ENCODE measurements at places on chromosomes 4 and X.

DNA sequence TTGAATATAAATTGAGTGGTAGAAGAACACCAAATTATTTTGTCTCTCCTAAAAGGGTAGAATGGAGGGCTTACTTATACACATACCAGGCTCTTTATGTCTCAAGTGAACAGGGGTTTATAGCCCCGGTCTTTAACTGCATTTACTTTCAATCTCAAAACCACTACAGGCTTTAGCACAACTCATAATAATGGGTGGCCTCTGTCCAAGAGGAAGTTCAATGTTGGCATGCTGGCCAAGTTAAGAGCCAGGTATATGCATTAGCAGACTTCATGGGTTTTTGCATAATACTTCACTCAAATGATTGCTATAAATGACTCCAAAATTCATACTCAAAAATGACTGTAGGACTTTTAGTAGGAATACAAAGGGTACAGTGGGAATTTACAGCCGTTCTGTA, 118.5 kb upstream of the OTUD4 start:
- DNase-seq: no peak

DNA sequence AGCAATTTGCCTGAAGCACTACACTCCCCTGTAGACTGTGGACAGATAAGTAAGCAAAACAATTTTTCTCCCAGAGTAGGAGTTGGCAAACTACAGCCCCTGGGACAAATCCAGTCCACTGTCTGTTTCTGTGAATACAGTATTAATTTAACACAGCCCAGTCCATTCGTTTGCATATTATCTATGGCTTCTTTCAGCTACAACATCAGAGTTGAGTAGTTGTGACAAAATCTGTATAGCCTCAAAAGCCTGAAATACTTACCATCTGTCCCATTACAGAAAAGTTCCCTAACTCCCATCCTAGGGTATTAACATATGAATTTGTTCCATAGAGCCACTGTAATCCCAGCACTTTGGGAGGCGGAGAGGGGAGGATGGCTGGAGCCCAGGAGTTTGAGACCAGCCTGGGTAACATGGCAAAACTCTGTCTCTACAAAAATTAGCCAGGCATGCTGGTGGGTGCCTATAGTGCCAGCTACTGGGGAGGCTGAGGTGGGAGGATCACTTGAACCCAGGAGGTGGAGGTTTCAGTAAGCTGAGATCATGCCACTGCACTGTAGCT, 53.0 kb downstream of the AMELX start:
- DNase-seq: no peak

DNA sequence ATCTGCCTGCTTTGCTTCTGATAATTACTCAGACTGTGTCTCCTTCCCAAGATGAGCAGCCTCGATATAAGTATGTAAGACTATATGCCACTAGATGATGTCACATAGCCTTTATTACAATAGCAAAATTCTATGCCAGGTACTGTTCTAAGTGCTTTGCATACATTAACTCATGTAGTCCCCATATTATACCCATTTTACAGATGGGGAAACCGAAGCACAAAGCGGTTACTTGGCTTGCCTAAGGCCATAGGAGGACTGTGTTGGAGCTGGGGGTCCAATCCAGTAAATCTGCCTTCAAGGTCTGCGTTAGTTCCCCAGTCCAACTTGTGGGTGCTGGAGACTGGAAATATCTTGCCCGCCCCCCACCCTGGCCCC, 826 bp upstream of the SCML1 start:
- no peak for DNase-seq

DNA sequence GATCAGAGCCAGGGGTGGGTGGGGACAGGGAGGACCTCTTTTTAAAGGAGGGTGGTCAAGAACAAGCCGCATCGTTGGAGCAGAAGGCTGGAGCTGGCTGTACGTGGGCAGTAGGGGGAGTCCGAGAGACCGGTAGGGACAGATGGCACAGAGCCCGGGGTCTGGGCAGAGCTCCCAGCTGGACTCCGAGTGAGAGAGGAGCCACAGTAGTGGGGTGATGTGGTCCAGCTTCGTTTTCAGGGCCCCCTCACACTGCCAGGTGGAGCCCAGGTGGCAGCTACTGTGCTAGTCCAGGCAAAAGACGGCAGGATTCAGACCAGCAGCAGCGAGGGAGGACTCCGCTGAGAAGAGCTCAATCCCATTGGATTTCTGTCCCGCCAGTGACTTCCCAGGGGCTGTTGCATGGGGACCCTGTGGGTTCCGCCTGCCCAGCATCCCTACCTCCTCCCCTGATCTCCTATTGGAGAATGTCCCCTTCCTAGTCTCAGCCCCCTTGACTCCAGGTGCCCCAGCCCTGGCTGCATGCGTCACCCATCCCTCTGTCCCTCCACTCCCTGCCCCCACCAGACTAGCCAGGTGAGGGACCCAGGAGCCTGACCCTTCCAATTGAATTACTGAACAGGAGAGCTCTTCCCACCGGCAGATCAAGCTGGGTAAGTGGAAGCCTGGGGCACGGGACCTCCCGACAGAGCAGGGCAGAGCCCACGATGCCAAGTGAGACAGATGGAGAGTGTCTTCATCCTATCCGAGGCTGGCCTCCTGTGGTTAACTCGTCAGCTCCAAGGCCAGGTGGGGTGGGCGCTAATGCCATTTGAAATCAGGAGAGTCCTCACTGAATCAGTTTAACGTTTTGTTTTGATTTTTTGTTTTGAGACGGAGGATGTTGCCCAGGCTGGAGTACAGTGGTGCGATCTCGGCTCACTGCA, 2.9 kb downstream of the ARHGAP4 start:
- peak; percentile 14 for DNase-seq

GRCh38 chr4:35818520-35818919, 425.8 kb downstream of the ARAP2 start:
- no peak for DNase-seq

- DNase-seq: no peak
These were observed 15.6 kb downstream of the TNMD start for GRCh38 chrX:100600340-100600739.

DNA sequence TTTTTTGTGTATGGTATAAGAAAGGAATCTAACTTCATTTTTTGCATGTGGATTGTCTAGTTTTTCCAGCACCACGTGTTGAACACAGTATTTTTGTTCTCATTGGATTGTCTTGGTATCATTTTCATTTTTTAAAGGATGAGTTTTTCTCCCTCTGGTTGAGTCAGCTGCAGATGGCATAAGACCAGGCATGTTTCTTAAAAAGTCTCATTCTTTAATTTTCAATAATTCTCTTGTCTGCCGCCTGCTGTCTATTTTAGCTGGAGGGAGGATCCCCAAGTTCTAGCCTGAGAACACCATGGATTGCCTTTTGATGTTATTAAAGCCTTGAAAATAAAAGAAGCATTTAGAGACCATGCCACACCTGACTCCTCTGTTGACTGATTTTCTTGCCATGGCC, 263.8 kb downstream of the ARHGAP24 start:
- DNase-seq: no peak

DNA sequence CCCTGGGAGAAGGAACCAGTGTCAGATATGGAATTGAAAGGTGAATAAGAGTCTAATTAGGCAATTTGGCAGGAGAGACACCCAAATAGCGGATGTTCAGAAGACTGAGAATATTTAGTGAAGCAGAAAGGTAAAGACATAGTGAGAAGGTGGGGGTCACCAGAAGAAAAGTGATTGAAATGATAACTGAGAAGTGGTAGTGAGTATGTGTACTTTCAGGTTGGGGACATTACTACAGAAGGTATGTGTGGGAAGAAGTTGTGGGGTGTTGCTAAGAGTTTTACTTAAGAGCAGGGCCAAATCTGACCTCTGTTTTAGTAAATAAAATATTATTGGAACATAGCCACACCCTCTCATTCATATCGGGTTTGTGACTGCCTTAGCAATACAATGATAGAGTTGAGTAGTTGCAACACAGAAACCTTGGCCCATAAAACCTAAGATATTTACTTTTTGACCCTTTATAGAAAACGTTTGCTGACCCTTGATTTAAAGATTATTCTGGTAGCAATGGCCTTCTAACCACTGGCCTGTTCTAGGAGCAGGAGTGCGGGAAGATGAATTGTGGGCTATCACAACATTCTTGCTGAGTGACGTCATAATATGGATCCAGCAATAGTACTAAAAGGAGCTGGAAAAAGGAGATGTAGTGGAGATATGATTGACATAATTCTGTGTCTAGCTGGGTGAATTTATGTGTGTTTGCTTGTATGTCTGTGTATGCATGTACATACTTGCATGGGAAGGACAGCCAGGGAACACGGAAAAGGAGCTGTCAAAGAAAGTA, 115.3 kb downstream of the HS3ST1 start:
- DNase-seq: no peak

DNA sequence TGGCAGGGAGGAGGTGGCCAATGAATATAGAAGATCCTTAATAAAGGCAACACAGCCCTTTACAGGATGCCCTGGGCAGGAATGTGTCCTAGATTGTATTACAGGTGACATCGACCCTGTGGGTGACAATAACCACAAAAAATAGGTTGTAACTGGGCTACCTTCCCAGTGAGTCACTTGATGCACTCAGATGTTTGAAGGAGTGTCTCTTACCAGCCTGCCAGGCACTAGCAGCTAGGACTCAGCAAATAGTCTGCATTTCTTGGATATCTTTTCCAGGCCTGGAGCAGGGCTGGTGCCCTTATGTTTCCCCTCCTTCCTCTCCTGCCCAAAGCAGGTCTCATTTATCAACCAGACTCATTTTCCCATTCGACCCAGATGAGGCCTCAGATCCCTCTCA, 50.9 kb upstream of the TMEM164 start:
- DNase-seq: no peak

GRCh38 chr4:33625748-33626147, 2618.6 kb downstream of the ARAP2 start:
- DNase-seq: no peak

GRCh38 chr4:25814301-25815136, 48.3 kb downstream of the SEL1L3 start:
- no peak for DNase-seq

DNA sequence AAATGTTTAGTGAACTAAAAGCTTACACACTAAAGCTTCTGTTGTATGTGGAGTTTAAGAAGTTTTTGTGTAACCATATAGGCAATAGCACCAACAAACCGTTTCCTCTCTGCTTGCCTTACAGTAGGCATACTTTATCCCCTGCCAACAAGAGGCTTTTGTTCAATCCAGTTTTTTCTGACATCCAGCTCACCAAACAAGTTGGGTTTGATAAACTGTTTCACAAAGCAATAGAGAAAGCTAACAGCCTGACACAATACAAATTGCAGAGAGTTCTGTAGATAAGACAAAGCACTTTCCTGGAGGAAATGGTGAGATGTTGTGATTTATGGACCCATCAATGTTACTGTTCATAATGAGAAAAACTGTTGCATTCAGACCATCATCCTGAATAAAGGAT, 53.8 kb downstream of the PACRGL start:
- no peak for DNase-seq

DNA sequence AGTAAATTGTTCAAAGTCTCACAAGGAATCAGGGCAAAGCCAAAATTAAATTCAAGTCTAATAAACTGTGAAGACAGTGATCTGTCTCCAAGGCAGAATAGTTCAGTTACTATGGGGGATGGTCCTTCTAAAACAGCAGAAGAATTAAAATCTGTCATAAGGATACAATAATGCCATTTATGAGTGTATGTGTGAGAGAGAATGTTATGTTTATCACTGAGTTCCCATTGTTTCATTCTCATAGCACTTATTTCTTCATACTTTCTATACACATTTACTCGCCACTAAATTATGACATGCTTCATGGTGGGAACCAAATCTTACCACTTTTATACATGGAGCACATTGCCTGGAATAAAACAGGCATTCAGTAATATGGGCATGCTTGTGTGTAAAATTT, 102.5 kb downstream of the AMMECR1 start:
- no peak for DNase-seq

DNA sequence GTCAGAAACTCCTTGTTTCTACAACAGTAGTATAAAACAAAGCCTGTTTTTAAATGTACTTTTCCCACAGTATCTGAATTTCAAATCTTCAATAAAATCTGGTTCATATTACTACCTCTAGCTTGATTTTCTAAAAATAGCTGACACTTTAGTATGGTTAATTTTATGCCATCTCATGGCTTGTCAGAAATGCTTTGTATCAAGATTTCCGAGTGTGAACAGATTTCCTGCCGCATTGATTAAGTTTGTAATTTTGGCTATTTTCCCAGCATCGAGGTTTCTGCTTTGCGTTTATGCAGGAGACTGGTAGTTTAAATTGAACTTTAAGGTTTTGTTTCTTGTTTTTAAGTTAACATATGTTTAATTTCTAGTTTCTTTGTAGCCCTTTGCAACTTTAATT, 44.2 kb downstream of the CLCN3 start:
- no peak for DNase-seq

DNA sequence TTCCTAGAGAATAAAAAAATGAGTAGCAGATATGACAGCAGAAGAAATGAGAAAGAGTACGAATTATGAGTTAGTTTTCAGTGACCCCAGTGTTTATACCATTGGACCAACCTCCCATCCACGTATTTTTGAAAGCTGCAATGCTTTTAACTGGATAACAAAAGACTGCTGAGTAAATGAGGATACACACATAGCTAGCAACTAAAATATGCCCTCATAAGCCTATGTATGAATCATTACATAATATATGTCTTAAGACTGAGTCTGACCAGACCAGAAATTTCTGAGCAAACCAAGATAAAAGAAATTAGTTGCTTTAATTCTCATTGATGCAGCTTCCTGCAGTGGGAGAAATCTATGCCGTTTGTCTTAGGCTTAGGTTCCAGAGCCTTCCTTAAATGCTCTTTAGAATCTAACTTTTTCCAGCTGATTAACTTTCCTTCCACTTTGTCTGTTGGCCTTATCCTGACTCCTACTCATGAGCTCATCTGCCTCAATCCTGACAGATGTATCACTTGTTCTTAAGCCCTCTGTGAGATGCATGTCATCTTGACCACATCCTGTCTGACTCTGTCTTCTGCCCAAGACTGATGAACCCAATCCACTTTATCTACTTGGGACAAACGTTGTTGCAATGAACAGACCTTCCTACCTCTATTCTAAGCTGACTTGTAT, 301.4 kb upstream of the AADAT start:
- no peak for DNase-seq

DNA sequence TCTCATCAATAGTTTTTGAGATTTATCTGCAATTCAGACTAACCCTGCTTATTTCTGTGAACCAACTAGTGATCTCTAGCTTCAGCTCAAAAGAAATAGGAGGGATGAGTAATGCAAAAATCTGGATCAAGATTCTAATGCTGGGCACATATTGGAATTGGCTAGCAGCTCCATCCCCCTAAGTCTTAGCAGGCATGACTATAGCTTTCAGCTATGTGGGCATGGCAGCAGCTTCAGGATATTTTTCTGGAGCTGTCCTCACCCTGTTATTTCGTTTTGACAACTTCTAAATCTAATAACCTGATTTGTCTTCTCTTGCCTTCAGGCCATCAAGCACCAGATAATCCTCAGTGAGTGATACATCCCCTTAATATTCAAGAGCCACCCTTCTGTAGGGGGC, 50.8 kb upstream of the GNPDA2 start:
- DNase-seq: no peak

DNA sequence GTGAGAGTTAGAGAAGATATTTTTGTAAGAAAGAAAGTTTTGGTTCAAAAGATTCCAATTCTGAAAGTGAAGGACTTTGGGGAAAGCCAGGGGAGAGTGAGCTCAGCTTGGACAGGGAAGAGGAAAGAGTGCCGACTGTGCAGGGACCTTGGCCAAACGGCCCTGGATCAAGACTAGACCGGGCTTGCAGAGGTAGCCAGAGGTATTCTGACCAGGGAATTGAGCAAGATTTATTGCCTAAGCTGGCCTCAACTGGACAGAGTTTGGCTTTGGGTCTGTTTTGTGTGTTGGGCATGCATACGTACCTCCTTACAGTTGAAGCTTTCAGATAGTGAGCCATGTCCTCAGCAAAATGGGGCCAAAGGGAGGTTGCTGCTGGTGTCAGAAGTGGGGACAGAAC, 11.6 kb downstream of the PLAC1 start:
- DNase-seq: no peak
